ENCODE measurements at places on chromosomes 12 and 14.
A peak's percentile ranks its signal among the peaks of the same experiment; 100 is the strongest.

DNA sequence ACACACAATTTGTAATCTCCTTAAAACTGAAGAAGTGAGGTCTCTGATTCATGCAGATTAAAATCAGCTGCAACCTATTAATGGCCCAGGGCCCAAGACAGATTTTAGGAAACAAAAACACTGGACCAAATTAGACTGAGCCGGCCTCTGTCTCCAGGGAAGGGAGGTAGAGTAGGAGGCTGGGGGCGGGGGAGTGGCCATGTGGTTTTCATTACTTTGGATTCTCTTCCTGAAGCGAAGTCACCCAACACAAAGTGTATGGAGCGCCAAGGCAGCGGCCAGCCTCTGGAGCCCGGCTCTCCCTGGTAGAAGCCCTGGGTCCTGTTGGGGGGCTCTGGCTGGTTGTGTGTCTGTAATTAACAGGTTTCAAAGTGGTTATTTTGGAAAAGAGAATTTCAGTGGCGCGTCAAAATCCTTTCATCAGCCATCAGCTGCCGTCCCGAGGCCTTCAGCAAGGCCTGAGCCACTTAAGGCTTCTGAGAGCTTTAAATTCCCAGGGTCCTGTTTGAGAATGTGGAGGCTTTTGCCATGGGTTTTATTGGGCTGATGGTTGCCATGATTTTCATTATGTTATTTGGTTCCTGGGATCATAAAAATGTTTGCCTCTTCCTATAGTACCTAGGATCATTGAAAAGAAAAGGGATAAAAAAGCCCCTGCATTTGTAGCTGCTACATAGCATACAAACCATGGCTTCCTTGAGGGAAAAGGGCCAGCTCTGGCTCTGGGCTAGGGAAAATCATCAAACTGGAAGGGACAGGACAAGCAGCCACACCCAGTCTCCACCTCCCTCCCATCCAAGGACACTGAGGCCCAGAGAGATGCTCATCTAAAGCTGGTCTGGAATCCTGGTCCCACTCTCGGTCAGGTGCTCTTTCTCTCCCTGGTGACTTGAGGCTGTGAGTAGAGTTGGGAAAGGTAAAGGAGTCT lies 282.4 kb downstream of the ZFP36L1 start:
- DNase-seq = peak; percentile 94

DNA sequence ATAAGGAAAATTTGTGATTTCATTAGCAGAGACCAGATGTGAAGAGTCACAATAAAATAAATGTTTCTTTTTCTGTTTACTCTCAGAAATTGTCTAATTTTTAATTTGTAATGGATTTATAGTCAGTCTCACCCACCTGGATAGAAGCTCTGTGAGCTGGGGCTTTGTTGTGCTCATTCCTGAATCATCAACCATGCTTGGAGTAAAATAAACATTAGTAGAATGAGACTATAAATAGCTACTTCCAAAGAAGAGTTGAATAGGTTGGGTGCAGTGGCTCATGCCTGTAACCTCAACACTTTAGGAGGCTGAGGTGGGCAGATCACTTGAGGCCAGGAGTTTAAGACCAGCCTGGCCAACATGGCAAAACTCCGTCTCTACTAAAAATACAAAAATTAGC lies 185.3 kb upstream of the FBXO33 start:
- DNase-seq = no peak

- no peak for DNase-seq
These were observed at the start of gene CALCOCO1 for GRCh38 chr12:53727310-53728041. Gene CALCOCO1 (minus strand): TSS chr12:53727452. CDS start chr12:53725242, 2,210 bp downstream.

DNA sequence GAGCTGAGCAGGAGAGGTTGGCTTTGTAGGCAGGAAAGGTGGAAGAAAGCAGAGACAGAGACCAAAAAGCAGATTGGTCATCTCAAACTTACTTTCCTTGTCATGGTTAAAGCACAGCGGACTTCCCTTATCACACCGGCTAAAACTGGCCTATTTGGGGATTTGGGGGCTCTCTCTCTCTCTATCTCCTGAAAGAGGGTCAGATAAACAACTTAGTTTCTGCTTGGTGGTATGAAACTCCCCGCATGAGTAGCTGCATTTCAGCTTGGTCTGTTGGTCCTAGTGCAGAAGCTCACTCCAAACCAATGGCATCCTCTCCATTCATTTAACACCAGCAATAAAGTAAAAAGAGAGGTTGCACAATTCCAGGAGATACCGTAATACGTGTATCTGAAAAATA lies 57.1 kb downstream of the TNFAIP2 start:
- no peak for DNase-seq

GRCh38 chr12:131249246-131250027 lies 295.7 kb downstream of the ADGRD1 start:
- DNase-seq = peak; percentile 94

- DNase-seq = no peak
These were observed 74.6 kb downstream of the GXYLT1 start for GRCh38 chr12:42070036-42070435.

GRCh38 chr12:64253356-64253755 lies 31.3 kb upstream of the KICS2 start:
- no peak for DNase-seq

- no peak for DNase-seq
These were observed 603 bp downstream of the PABPN1 start for GRCh38 chr14:23321572-23322547.

GRCh38 chr12:96719660-96720362 lies 187.2 kb upstream of the NEDD1 start:
- no peak for DNase-seq

GRCh38 chr14:101062065-101062450 lies 158.5 kb upstream of the RTL1 start:
- no peak for DNase-seq

DNA sequence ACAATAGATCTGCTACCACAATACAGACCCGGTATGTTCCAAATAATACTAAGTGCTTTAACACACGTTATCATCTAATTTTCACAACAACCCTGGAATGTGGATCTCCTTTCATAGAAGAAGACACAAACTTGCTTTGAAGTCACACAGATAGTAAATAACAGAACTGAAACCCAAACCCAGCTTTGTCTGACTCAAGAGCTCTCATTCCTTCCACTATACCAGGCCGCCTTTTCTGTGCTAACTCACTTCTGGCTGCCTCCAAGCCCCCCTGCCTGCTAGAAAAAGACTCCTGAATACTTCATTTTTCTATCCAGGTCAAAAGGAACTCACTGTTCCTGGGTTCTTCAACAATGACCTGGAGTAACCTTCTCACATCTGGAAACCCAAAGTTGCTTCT lies 37.8 kb downstream of the PRPF40B start:
- DNase-seq = no peak

- DNase-seq = no peak
These were observed 238.0 kb upstream of the SLC16A7 start for GRCh38 chr12:59357811-59358210.

GRCh38 chr12:80316222-80316621 lies 127.8 kb upstream of the PTPRQ start:
- DNase-seq = no peak

DNA sequence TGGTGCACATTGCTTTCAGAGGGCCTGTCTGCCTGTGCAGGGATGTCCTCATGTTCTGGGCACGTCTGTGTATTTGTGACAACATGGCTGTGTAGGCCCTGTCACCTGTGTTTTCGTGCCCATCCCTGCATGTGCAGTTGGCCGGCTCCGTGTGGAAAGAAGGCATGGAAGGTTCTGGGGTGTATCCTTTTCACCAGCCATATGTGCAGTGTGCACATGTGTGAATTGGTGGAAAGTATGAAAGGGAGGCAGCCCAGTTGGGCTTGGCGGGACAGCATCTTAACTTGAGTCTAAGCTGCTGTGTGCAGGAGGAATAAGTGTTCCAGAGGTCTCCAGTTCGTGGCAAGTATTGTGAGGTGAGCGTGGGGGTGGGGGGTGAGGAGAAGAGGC lies 669 bp downstream of the TSPAN11 start:
- peak; percentile 83 for DNase-seq

DNA sequence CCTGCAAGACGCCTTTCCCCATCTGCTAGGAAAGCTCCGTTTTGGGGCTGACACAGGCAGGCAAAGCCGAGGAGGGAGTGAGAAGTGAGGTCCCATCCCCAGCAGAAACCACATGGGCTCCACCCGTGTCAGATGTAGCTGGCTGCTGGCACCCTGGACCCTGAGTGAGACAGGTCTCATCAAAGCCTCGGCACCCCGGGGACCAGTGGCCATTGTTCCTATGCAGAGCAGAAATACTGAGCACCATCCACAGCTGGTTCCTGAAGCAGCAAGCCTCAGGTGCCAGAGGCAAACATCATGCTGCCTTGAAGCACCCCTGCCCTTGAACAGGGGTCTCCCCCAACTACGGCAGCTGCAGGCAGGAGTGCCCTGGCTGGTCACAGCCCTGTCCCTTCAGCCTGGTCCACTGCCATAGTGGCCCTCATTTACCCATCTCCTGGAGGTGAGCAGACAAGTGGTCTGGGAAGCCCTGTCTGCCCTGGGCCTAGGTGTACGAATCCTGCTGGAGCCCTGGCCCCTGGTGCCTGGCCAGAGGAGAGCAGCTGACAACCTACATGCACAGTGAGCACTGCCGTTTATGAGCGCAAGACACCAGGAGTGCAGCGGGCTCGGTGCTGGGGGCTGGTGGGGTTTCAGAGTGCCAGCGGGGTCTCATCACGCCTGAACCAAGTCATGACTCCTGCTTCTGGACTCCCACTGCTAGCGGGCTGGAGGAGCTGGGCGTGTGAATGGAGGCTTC lies 289.8 kb upstream of the RTL1 start:
- peak; percentile 95 for DNase-seq

GRCh38 chr12:94190623-94191022 lies 42.2 kb downstream of the PLXNC1 start:
- DNase-seq = no peak

DNA sequence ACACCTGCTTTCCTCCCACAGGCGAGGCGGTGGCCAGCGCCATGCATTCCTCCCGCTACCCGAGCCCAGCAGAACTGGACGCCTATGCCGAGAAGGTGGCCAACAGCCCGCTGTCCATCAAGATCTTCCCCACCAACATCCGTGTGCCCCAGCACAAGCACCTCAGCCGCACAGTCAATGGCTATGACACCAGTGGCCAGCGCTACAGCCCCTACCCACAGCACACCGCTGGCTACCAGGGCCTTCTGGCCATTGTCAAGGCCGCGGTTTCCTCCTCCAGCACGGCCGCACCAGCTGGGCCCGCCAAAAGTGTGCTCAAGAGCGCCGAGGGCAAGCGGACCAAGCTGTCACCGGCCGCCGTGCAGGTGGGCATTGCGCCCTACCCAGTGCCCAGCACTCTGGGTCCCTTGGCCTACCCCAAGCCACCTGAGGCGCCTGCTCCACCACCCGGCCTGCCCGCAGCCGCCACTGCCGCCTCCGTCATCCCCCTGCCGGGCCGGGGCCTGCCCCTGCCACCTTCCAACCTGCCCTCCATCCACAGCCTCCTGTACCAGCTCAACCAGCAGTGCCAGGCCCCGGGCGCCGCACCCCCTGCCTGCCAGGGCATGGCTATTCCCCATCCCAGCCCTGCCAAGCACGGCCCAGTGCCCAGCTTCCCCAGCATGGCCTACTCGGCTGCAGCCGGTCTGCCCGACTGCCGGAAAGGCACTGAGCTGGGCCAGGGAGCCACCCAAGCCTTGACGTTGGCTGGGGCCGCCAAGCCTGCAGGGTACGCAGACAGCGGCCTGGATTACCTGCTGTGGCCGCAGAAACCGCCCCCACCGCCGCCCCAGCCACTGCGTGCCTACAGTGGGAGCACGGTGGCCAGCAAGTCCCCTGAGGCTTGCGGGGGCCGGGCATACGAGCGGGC lies 54.6 kb downstream of the FAM222A start:
- DNase-seq = no peak

DNA sequence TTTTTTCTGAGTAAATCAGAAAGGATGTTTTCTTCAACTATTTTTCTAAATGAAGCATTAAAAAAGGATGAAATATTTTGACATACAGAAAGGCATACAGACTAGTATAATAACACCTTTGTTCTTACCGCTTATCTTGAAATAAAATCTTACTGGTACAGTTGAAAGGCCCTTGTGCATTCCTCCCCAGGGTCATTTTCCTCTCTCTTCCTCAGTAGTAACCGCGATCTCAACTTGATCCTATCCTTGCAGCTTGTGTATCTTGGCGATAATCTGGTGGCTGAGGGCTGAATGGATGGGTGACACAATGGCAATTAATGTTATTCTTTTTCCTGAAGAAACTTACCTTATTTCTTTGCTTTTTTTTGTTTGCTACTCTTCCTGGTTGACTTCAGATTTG lies 18.5 kb downstream of the GAS2L3 start:
- no peak for DNase-seq

Data from vagina (tissue), 2 donors.